Kidney tubule cell (primary cell): ENCODE measurements at places on chromosomes 4 and X.
A peak's percentile ranks its signal among the peaks of the same experiment; 100 is the strongest.

DNA sequence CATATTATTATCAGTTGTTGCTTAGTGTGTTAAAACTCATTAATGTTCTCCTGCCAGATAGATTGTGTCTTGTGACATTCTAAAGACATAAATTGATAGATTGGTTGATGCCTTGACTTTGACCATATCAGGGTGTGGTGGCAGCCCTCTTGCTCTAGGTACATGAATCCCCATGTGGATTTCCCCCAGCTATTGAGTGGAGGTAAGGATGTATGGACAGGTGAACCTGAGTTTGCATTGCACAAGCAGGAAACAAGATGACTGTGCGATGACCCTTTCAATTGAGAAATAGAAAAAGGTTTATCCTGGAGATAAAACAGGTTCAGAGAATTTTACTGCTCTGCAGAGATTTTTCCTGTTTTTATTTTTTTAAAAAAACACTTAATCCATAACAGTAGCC lies 619.2 kb downstream of the SPRY1 start:
- no peak for DNase-seq

- no peak for DNase-seq
Measured at GRCh38 chrX:107804427-107804826, 21.2 kb upstream of the MID2 start.

GRCh38 chr4:183532821-183533220 lies 28.0 kb downstream of the ING2 start:
- DNase-seq: peak; percentile 65

DNA sequence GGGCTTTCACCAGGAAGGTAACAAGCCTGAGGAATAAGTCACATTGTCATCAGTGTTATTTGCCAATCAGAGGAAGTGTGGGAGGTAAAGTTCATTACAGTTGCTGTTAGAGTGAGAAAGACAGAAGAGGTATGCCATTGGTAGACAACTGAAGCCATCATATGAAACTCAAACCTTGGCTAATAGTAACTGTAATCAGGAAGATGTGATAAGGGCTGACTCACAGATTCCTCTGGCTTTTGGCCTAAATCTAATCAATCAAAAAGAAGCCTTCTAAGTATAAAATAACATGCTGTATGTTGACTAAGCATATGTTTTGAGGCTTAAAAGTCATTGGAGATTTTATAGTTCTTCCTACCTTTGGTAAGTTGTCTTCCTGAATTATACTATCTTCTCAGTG lies 242.8 kb downstream of the PCDH7 start:
- DNase-seq: peak; percentile 17
